ENCODE measurements at places on chromosomes 6 and 20.

GRCh38 chr6:88561954-88562315 lies 395.8 kb upstream of the CNR1 start:
- no peak for DNase-seq

GRCh38 chr20:2544211-2544610 lies 7.8 kb downstream of the TMC2 start:
- no peak for DNase-seq

DNA sequence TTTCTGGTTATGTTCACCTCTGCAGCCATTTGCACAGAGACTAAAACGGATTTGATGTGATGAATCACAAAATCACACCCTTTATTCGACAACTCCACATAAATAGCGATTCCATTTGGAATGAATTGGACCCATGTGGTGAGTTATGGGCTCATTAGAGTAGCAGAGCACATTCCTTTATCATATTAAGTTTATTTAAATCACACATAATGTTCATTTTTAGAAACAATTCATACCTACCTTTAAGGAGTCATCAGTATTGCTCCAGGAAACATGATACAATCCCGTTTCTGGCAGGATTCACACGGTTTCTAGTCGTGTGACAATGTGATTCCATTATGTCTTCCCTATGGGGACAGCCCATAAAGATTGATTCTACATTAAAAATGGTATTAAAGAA lies 303.5 kb downstream of the CDH4 start:
- peak; percentile 15 for DNase-seq

GRCh38 chr6:16928387-16928786 lies 167.1 kb upstream of the ATXN1 start:
- DNase-seq, result no peak

- no peak for DNase-seq
Measured at GRCh38 chr6:92577077-92577719, 842.2 kb downstream of the EPHA7 start.

GRCh38 chr6:166269301-166270039 lies 38.7 kb downstream of the PRR18 start:
- no peak for DNase-seq

GRCh38 chr20:50713657-50714101 lies 17.7 kb upstream of the PARD6B start:
- DNase-seq, result no peak

DNA sequence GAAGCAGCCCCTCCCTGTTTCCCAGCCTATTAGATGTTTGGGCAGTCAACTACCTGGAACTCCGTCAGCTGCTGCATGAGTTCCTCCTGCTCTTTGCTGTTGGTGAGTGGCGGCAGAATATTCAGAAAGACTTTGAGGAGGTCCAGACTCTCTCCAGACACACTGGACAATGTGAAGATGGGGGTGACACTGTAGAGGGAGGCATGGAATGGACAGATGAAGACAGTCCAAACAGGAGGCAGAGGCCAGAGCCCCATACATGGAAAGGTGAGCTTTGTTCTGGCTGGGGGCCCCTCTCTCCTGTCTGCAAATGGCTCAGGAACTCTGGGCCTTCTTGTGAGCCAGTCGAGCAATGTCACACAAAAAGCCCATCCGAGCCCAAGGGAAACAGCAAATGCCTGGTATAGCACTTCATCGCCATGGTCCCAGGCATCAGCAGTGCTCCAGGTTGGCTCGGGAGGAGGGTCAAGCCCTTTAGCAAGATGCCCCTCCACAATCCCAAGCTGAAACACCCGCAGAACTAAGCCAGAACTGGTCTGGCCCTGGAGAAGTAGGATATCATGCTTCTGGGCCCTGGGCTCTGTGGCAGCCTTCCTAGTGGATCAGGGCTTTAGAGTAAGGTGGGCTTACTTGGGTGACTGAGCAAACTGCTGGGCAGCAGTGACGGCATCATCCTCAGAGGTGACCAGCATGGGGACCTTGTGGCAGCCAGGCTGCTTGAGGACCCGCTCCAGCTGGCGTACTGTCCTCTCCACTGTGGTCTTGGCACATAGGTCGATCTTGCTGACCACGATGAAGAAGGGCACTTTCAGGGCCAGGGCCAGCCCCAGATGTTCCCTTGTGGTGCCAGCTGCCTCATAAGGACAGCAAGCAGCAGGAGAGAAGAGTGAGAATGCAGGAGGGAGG lies 4.9 kb downstream of the GTPBP2 start:
- no peak for DNase-seq

GRCh38 chr6:169807699-169808607 lies 56.5 kb downstream of the ERMARD start:
- no peak for DNase-seq

- DNase-seq, result peak; percentile 4
Measured at GRCh38 chr20:20273286-20273685, 94.6 kb upstream of the INSM1 start.

GRCh38 chr6:163354761-163355425 lies 59.6 kb upstream of the QKI start:
- no peak for DNase-seq

DNA sequence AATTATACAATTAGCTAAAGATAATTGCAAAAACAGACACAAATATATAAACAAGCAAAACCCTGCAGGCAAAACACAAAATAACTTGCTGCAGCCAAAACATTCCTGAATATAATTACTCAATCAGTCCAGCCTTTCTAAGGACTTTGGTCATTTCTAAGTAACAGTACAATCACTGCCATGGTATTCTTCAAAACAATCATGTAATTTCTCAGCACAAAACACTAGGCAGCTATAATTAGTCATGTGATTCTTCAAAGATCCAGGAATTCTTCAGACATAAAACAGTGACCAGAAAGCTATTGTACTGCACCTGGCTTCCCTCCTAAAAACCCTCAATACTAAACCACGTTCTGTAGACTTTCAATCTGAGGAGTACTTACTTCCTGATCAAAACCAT lies 881.1 kb downstream of the EPHA7 start:
- no peak for DNase-seq

- DNase-seq, result no peak
Measured at GRCh38 chr6:144416244-144416643, 131.1 kb downstream of the UTRN start.

GRCh38 chr20:906703-907270 lies 9.3 kb downstream of the ANGPT4 start:
- DNase-seq, result no peak

DNA sequence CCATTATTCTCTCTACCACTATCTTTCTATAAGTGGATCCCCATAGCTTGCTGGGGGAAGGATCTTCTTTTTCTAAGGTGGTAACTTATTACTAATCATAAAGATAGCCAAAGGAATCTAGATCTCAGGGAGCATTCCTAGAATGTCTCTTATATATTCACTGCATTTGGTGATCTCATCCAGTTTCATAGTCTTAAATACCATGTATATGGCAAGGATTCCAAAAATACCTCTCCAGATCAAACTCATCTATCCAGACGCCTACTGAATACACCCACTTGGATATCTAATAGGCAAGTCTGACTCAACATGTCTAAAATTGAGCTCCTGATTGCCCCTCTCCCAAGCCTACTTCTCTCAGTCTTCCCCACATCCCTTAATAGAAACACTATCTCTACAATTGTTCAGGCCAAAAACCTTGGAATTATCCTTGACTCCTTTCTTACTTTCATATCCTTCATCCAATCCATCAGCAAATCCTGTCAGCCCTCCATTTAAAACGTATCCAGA lies 264.4 kb downstream of the HACE1 start:
- DNase-seq, result no peak

GRCh38 chr20:37229357-37229756 lies 32.3 kb downstream of the GHRH start:
- no peak for DNase-seq

DNA sequence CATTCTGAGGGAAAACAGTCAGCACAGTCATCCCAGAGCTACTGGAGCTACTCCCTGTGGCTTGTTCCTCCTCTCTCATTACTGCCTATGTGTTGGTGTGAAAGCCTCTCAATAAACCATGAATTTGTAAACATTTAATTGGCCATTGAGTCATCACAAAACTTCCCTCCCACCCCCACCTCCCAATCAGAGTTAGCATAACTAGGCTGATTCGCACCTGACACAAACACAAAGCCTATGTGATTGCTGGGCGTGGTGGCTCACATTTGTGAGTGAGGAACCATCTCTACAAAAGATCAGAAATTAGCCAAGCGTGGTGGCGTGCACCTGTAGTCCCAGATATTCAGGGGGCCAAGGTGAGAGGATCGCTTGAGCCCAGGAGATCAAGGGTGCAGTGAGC lies 17.1 kb upstream of the SNTA1 start:
- DNase-seq, result no peak

DNA sequence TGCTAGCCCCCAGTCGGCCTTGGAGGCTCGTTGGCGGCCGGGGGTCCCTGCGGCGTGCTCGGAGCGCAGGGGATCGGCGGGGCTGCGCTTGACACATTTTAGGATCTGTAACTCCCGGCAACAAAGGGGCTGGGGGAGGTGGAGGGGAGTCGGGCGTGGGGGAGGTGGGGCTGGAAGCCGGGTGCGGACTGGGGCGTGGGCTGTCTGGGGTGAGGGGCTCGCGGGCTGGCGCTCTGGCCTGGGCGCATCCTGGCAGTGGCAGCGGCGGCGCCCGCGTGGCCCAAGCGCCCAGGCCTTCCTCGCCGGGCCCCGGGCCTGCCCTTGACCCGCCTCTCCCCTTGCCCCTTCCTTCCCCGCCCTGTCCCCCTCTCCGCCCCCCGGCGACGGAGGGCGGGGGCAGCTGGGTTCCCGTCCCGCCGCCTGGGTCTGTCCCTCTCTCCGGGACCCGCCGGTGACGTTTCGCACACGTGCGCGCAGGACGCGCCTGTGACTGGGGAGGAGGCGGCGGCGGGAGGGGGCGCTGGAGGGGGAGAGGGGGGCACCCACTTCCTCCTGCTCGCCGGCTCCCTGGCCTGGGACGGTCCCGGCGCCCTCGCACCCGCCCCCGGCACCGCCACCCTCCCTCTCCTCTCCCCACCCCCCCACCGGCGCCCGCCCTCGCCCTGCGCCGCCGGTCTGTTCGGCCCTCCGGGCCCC lies 1.5 kb downstream of the E2F3 start:
- DNase-seq, result peak; percentile 44

DNA sequence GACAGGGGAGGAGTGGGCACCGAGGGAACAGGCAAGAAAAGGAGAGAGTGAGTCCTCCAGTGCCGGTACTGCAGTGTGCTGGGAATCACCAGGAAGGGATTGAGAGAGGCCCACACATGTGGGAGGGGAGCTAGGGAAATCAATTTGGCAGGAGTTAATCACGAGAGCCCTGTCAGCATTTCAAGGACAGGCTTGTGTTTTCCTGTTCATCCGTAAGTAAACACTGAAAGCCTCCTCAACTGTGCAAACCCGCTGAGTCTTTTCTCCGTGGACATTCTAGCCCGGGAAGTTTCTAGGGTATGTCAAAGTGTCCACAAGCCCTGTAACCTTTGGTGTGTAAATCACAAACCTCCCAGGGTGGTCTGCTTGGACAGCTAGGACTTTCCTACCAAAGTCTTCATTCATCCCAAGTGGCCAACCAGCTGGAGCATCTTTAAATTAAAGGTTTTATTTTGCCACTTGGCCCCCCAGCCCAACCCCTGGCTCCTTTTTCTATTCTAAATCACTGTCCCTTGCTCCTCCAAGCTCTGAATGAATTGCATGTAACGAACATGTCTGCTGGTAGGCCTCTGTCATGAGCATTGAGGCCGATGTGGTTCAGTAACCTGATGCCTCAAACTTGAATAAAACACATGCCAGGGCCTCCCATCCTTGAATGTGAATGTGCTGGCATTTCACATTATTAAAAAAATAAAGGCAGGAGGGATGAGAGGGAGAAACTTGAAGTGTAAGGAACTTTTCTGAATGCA lies 149.1 kb downstream of the ZNF217 start:
- no peak for DNase-seq

- DNase-seq, result no peak
Measured at GRCh38 chr6:120826253-120826652, 508.0 kb downstream of the TBC1D32 start.

DNA sequence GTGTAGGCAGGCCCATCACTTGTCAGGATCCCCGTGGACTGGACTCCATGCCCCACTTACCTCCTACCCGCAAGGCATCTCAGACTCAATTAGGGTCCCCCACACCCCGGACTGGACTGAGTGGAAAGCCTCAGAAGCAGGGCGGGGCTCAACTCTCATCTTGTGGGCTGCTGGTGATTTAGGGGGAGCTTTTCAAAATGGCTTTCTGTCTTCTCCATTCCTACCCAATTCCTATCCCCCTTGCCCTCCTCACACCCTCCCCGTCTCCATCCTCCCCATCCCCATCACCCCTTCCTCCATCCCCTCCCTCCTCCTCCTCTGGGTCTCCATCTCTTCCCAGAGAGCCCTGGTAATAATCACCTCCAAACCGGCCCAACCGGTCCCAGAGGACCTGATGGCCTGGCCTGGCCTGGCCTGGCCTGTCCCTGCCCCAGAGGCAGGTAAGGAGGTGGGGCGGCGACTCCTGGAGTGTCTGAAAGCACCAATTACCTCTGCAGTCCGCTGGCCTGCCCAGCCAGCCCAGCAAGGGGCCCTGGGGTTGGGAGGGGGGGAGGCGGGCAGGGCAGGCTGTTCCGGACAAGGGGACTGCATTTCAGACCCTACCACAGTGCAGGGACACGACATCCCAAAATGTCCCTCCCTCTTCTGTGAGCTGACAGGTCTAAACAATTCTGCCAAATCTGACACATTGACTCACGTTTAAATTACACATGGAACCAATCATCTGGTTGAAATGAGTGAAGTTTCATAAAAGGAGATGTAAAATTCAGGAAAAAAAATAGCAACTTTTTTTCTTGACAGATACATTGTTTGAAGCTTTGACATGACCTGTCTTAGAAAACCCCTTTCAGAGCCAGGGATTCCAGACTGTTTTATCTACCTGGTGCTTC lies 24.8 kb downstream of the MAFB start:
- DNase-seq, result no peak

DNA sequence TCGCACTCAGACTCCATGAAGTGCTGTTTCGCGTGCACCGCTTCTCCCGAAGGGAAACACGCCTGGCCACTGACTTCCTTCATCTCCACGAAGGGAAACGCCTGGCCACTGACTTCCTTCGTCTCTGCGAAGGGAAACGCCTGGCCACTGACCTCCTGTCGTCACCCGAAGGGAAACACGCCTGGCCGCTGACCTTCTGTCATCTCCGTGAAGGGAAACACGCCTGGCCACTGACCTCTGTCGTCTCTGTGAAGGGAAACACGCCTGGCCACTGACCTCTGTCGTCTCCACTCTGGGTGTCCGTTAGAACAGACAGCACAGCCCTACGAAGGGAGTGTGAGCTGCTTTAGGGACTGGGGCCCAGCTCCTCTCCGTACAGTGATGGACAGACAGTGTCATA lies 17.1 kb upstream of the ADRM1 start:
- DNase-seq, result no peak

GRCh38 chr20:46303176-46303956 lies 4.9 kb downstream of the CDH22 start:
- no peak for DNase-seq

DNA sequence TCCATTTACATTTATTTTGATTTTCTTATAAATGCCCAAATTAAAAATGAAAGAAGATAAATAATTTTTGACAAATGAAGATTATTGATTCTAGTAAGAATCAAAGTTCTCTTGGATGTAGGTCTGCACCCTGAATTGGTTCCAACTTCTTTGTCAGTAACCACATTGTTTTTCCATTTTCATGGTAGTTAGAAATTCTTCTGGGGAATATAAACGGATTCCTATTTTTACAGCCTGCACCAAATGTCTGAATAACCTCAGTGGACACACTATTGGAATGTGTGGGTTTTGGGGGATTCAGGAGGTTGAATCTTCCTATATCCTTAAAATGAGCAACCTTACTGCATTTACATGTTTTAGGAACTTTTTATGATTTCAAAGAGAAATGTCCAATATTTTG lies 1085.3 kb upstream of the MAP3K7 start:
- DNase-seq, result no peak

- no peak for DNase-seq
Measured at GRCh38 chr20:47256668-47257236, 99.7 kb downstream of the ZMYND8 start.
